ENCODE measurements at places on chromosomes 11 and 22.

GRCh38 chr11:19907008-19907579, 194.5 kb downstream of the NAV2 start:
- DNase-seq: no peak

GRCh38 chr11:124776865-124777645, 15.0 kb upstream of the ESAM start:
- DNase-seq: no peak

- no peak for DNase-seq
Measured at GRCh38 chr11:60077216-60077817, 11.1 kb upstream of the MS4A2 start.

DNA sequence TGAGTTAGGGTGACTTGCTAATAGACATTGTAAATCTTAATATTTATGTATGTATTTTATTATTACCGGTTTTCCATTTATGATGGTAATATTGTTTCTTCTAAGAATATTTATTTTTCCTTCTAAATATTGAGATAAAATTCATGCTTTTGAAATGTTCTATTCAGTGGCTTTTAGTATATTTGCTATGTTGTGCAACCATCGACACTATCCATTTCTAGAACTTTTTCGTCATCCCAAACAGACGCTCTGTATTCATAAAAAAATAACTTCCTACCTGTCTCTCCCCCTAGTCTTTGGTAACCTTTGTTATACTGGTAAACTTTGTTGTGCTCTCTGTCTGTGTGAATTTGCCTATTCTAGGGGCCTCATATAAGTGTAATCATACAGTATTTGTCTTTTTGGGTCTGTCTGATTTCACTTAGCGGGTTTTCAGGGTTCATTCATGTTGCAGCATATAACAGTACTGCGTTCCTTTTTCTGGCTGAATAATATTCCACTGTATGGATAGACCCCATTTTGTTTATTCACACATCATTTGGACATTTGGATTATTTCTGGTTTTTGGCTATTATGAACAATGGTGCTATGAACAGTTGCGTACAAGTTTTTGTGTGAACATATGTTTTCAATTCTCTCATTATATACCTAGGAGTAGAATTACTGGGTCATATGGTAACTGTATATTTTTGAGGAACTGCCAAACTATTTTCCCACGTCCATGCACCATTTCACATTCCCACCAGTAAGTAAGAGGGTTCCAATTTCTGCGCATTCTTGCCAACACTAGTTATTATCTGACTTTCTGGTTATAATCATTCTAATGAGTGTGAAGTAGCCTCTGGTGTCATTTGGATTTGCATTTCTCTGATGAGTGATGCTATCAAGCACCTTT, 15.9 kb downstream of the NEAT1 start:
- no peak for DNase-seq

DNA sequence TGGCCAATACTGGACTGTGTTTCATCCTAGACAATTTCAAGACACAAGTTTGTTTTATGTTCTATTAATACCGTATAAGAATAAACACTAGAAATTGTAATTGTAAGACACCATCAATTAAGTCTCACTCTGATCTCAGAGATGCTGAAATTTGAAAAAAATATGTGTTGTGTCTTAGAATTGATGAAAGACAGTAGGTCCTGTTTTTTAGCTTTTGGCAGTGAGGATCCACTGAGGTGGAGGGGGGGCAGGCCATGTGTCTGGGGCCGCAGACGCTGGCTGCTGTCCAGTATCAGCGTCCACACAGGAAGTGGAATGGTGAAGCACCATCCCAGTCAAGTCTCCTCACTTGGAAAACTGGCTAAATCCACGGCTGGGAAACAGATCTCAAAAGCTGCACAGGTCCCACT, 22.5 kb upstream of the ALG8 start:
- no peak for DNase-seq

DNA sequence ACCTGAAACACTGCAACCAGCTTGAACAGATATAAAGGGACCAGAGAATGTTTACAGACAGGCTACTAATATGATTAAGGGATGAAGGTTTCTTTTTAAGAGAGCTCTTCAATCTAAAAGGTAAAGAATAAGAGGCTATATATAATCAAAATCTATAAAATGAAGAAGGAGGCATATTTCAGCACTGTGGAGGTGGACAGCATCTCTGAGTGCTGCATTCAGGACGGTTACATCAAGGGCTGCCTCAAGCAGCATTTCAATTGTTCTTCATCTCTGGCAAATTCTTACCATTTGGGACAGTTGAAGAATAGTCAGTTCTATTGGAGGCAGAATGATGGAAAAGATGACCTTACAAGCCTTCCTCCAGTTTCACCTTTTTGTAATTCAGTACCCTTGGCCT, 139.6 kb upstream of the LMO1 start:
- DNase-seq: no peak

DNA sequence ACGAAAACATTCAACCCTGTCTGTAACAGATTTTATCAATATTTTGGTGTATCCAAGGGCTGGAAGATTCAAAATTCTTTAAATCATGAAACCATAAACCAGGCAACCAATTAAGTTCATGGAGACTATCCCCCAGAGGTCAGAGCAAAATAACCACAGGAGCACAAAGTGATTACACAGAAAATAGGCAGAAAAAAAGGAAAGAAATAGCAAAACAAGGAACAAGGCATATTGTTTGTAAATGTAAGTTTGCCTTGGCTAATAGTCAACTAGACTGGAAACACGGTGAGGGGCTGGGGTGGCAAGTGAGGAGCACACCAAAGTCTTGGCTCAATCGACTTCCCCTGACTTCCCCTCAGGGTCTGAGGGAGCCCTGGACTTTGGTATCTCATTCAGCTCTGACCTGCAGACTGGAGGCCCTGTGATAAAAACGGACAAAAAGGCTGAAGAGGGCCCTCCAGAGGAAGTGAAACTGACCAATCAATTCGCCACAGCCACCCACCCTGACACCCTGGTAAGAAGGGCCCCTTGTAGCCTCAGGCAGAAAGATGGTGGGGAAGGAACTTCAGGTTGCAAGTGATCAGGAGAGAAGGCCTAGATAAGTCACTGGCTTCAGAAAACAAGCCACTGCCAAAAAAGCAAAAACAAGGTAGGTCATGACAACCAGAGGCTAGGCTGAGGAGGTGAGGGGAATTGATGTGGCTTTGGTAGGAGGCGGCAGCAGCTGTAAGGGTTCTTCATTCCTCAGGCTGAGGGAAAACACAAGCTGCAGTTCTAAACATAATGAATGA, 1.8 kb downstream of the SIK3 start:
- DNase-seq: peak; percentile 39

DNA sequence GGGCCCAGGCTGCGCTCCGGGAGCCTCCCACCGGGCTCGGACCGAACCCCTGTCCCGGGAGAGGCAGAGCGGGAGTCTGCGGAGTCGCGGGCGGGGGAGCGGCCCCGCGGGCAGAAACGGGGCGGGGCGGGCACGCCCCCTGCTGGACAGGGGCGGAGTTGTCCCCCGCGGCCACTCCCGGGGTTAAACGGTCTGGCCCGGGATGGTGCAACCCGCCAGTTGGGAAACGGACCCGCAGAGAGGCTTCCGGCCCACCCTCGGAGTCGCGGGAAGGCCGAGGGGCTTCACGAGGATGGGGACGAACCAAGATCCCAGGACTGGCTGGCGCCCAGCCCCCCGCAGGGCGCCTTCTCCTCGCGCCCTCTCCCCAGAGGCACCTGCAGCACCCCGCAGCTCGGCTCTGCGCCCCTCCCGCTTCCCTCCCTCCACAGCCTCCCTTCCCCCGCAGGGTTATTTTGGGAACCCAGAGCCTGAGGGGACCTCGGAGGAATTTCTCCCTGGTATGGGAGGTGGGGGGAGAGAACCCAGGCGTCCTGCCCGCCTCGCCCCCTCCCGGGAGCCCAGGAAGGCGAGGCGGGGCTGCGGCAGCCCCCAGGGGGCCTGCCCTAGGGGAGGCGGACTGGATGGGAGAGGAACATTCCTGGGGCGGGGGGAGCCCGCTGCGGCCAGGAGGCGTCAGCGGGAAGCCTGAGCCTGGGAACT, 902 bp downstream of the RASGRP2 start:
- peak; percentile 43 for DNase-seq

DNA sequence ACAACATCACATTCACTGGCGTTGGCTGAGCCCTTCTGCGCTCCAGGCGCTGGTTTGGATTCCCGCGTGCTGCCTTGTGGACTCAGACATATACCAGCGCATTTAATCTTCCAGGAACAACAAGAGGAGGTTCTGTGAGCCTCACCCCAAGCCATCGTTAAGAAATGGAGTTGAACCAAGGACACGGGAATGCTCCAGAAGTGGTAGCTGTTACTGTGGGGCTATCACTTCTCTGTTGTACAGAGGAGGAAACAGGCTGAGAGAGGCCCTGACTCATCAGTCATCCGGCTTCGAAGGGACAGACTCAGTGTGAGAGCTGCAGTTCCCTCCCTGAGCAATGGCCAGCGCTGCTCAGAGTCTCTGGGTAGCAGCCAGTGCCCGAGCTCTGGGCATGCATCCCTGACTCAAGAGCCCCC, 291.3 kb downstream of the TBC1D22A start:
- DNase-seq: no peak

- no peak for DNase-seq
Measured at GRCh38 chr11:15059132-15059915, 14.1 kb upstream of the CALCB start.

GRCh38 chr11:102226702-102227490, 90.4 kb upstream of the BIRC3 start:
- DNase-seq: no peak

DNA sequence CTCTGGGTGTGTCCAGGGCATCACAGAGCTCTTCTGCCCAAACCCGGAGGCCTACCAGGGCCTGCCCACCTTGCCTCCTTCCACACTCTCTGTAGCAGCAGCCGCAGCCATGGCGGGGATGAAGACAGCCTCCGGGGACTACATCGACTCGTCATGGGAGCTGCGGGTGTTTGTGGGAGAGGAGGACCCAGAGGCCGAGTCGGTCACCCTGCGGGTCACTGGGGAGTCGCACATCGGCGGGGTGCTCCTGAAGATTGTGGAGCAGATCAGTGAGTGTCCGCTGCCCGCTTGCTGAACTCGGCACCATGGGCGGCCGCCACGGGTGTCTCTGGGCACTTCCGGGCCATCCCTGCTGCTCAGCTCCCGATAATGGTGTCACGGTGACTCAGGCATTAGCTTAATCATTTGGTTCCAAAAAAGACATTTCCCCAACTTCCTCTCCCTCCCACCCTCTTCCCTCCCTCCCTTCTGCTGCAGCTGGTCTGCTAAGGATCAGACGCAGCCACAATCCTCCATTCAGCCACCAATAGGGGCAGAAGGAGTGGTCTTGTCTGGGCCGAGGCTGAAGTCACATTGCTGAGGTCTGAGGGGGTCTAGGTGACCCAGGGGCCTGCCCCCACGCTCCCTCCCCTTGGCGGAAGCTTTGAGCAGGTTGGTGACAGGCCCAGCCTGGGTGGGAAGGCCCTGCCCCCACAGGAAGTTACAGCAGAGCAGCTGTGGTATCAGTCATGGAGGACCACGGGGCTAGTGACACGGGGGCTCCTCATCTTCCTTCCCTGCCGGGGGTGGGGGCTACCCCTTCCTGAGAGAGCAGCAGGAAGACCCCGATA, 950 bp downstream of the FERMT3 start:
- DNase-seq: peak; percentile 62

GRCh38 chr11:2512431-2513407, 67.9 kb downstream of the KCNQ1 start:
- no peak for DNase-seq

DNA sequence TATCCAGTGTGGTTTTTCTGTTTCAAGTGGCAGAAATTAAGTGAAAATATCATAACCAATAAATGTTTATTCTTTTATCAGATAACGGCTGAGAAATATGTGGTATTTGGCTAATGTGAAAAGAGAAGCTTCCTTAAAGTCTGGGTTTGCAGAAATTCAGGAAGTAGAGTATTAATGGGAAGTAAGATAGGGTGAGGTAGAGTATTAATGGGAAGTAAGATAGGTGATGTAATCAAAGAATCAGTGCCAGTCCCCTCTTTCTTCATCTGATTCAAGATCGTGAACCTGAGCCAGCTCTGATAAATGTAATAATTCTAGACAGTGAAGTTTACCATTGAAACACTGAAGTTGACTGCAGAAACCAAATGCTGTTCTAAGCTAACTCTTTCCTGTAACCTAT, 30.9 kb downstream of the TRPC6 start:
- DNase-seq: no peak

GRCh38 chr11:2662024-2662312, 37.8 kb downstream of the KCNQ1OT1 start:
- DNase-seq: no peak

- no peak for DNase-seq
Measured at GRCh38 chr22:28783786-28784671, 11.5 kb downstream of the CCDC117 start.

DNA sequence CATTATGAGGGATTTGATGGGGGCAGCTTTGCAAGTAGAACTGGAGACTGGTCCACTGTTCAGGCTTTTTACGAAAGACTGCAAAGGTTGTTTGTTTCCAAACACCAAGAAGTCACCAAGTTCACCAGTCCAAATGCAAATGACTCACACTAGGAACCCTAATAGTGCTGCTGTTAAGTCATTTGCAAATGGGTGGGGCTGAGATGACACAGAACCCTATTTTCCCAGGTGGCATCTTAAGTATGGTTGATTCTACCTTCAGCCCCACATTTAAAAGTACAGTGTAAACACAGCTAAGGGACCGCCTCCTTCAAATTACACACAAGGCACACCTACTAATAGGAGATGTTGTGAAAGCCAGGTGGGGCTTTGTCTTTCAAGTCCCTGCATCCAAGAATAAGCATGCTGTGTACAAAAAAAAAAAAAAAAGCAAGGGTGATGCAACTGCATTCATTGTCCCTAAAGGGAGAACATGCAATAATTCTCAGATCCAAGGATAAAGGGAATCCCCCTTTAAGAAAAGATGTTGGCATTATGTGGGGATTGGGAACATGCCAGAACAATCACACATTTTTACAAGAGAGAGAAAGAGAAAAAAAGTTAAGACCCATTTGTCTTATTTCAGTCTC, 27.3 kb downstream of the BDNF start:
- DNase-seq: no peak

GRCh38 chr11:82959987-82960778, 58.6 kb downstream of the DDIAS start:
- DNase-seq: peak; percentile 45

DNA sequence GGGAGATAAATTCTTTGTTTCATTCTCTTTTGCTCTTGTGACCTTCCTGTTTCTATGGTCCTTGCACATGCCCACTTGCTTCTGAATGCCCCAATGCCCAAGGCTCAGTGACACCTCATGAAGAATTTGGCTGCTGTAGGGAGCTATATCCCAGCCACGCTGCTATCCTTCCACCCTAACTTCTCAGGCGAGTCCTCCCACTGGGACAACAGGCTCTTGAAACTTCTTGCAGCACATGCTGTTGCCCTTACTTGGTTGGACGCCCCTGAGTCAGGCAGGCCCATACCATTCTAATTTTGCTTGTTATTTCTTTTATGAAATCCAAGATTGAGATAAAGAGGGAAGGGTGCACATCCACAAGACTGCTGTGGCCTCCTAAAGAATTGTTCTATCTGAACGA, 57.6 kb upstream of the BLID start:
- no peak for DNase-seq

- no peak for DNase-seq
Measured at GRCh38 chr11:45922425-45923082, at the start of gene LARGE2. Gene LARGE2, plus strand, starts transcription at chr11:45922656. Its CDS starts 227 bp downstream, at chr11:45922883.

- DNase-seq: no peak
Measured at GRCh38 chr22:30978304-30978962, 9.4 kb downstream of the TUG1 start.

All from T-cell (primary cell).